ENCODE measurements at places on chromosomes 1 and 21. TPM values are rescaled to one million over a fixed set of nuclear protein-coding genes. Genes with fewer than 3 reads are reported as not detected.

GRCh38 chr1:221053889-221054288, 174.6 kb downstream of the HLX start:
- H3K4me3 ChIP-seq: no peak overlapping the region
- no peaks in the 10 kb centered on the region for H3K27me3 ChIP-seq
- no peak overlapping the region for H3K27ac ChIP-seq
- no peak for DNase-seq

GRCh38 chr1:11707621-11708276, 16.2 kb downstream of the DRAXIN start:
- H3K36me3 ChIP-seq: no peaks in the 10 kb centered on the region
- no peak for DNase-seq
- H3K4me1 ChIP-seq: no peaks in the 10 kb centered on the region

GRCh38 chr1:240329443-240329842, 237.8 kb downstream of the FMN2 start:
- no peaks in the 10 kb centered on the region for H3K36me3 ChIP-seq
- H3K27me3 ChIP-seq: no peaks in the 10 kb centered on the region
- no peak for DNase-seq
- no peaks in the 10 kb centered on the region for H3K4me1 ChIP-seq
- H3K4me3 ChIP-seq: no peak overlapping the region

DNA sequence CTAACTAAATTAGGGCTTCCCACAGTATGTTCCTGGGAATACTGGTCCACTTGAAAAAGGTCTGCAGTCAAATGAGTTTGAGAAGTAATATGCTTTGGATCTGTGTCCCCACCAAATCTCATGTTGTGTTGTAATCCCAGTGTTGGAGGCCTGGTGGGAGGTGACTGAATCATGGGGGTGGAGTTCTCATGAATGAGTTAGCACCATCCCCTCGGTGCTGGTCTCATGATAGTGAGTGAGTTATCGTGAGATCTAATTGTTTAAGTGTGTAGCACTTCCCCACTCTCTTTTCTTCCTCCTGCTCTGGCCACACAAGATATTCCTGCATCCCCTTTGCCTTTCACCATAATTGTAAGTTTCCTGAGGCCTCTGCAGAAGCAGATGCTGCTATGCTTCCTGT, 16.9 kb upstream of the DMRTB1 start:
- no peaks in the 10 kb centered on the region for H3K36me3 ChIP-seq
- peaks cover 8% of the 10 kb centered on the region for H3K27me3 ChIP-seq
- no peaks in the 10 kb centered on the region for H3K4me1 ChIP-seq
- no peak overlapping the region for H3K27ac ChIP-seq

GRCh38 chr21:14968821-14969220, 96.0 kb downstream of the NRIP1 start:
- no peak overlapping the region for H3K4me3 ChIP-seq
- H3K27me3 ChIP-seq: no peaks in the 10 kb centered on the region
- DNase-seq: no peak
- H3K4me1 ChIP-seq: no peaks in the 10 kb centered on the region
- H3K36me3 ChIP-seq: peaks cover 7% of the 10 kb centered on the region
- H3K27ac ChIP-seq: no peak overlapping the region

DNA sequence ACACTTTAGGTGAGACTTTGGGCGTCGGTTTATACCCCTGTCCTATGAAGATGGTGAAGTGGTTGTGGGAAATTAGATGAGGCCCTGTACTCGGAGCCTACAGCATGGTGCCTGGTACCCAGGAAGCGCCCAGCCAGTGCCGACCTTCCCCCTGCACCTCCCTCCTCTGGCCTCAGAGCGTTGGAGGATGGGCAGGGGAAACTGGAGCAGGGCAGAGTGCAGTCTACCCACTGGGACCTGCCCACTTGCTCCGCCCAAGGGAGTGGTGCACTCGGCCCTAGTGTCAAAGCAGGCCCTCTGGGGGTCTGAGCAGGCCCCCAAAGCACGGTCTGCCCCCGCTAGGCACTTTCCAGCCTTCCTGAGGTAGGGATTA, 13.0 kb upstream of the TTC22 start:
- H3K4me1 ChIP-seq: no peaks in the 10 kb centered on the region
- no peaks in the 10 kb centered on the region for H3K36me3 ChIP-seq
- H3K4me3 ChIP-seq: no peak overlapping the region
- no peak for DNase-seq

DNA sequence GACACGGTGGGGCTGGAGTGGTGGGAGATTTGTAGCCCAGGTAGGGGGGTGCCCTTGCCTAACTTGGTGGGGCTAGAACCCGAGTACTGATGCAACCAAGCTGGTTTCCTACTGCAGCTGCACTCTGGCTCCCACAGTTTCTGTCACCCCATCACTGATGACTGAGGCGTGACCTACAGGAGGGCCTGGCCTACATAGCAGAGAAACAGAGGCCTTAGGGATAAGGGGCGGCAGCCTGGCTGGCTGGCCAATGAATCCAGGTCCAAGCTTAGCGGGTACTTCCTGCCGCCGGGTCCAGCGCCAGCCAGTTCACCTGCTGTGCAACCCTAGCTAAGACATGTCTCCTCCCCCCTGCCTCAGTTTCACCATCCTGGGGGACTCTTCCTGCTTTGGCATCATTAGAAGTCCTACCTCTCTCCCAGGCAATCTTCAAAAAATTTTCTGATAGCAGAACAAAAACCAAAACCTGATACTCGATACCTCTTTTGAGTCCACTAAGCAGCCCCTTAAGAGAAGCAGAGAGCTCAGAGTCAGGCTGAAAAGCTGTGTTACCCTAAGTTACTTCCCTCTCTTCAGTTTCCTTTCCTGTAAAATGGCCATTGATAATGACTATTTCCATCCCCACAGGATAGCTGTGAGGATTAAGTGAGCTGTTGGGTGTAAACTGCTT, 27.3 kb upstream of the RNF19B start:
- H3K27ac ChIP-seq: peak overlapping the region; percentile 4
- H3K36me3 ChIP-seq: no peaks in the 10 kb centered on the region
- no peak overlapping the region for H3K4me3 ChIP-seq

DNA sequence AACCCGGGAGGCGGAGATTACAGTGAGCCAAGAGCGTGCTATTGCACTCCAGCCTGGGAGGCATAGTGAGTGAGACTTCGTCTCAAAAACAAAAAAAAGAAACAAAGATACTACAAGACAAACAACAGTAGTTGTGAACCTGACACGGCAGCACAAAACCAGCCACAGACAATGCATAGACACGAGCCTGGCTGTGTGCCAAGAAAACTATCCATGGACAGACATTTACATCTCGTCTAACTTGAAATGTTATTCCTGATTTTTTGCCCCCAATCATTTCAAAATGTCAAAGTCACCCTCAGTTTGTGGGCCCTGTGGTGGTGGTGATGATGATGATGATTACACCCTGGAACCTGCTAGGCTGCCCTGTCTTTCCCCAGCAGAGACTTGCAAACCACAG, 6.3 kb downstream of the KLHL21 start:
- H3K4me1 ChIP-seq: peaks cover 6% of the 10 kb centered on the region
- no peak for DNase-seq
- no peaks in the 10 kb centered on the region for H3K27me3 ChIP-seq

- no peak for DNase-seq
- H3K27me3 ChIP-seq: peaks cover 43% of the 10 kb centered on the region
- no peaks in the 10 kb centered on the region for H3K36me3 ChIP-seq
- no peak overlapping the region for H3K27ac ChIP-seq
- no peaks in the 10 kb centered on the region for H3K4me1 ChIP-seq
Observed at GRCh38 chr1:111988377-111988742, 1.1 kb downstream of the KCND3 start.

PCAT6 gene
- 1.7 TPM for total RNA-seq

- peak overlapping the region; percentile 86 for H3K27ac ChIP-seq
- peaks cover 30% of the 10 kb centered on the region for H3K4me1 ChIP-seq
- no peaks in the 10 kb centered on the region for H3K36me3 ChIP-seq
- peak; percentile 48 for DNase-seq
- no peaks in the 10 kb centered on the region for H3K27me3 ChIP-seq
Observed at GRCh38 chr1:46133781-46134350, 1.4 kb upstream of the PIK3R3 start.

DNA sequence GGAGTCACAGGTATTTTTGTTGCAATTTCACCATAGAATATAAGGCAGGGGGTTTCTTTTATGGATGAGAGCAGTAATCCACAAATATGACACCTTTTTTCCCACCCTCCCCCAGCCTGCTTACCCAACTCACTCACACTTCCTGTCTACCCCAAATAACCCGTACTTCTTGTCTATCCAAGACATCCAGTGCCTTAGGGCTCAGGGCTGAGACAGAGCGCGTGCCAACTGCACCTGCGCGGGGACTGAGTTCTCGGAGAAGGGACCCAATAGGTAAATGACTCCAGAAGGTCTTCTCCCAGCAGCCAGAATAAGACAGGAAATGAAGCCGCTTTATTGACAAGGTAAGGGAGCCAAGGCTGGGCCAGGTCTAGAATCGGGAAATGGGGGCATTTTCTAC, 369.1 kb downstream of the SIPA1L2 start:
- no peak overlapping the region for H3K4me3 ChIP-seq
- H3K27ac ChIP-seq: no peak overlapping the region
- no peak for DNase-seq
- H3K4me1 ChIP-seq: no peaks in the 10 kb centered on the region

DNA sequence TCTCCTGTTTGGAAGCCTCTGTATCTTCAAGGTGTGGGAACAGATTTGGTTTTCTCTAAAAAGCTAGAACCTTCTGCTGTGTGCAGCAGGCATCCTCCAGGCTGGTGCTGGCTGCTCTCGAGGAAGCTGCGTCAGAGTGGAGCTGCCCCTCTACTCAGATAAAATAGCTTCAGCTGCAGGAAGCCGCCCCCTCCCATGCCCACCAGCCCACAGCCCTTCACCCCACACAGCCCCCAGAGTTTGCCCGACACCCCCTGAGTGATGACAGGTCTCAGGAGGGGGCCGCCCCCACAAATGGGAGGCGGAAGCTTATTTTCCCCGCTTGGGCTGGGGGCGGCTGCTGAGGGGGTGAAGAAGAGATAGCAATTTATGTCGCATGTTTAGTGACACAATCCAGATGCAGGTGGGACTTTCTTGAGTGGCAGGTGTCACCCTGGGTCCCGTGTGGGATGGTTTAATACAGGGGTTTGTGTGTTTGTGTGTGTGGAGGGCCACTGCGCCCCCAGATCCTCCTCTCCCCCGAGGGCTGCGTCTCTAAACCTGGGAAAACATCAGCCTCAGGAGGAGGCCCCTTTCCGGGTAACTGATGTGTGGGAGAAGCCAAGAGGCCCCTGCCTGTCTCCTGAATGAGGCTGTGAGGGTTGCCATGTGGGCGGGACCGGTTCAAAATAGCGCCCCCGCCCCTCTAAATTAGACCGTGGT, 55.4 kb downstream of the STUM start:
- H3K4me3 ChIP-seq: no peak overlapping the region
- no peaks in the 10 kb centered on the region for H3K36me3 ChIP-seq
- DNase-seq: no peak

KRTAP19-3 gene
- total RNA-seq: not detected

- H3K27me3 ChIP-seq: no peaks in the 10 kb centered on the region
- no peak overlapping the region for H3K27ac ChIP-seq
- no peak for DNase-seq
Observed at GRCh38 chr1:204924013-204924759, 53.5 kb downstream of the NFASC start.

ARHGEF19 gene
- 6.2 TPM for total RNA-seq

TTC34 gene
- total RNA-seq: 0.53 TPM

- no peaks in the 10 kb centered on the region for H3K27me3 ChIP-seq
- H3K4me1 ChIP-seq: peaks cover 3% of the 10 kb centered on the region
- no peak overlapping the region for H3K4me3 ChIP-seq
- no peak overlapping the region for H3K27ac ChIP-seq
- H3K36me3 ChIP-seq: no peaks in the 10 kb centered on the region
- no peak for DNase-seq
Observed at GRCh38 chr21:15289896-15290841, 225.4 kb upstream of the NRIP1 start.

DNA sequence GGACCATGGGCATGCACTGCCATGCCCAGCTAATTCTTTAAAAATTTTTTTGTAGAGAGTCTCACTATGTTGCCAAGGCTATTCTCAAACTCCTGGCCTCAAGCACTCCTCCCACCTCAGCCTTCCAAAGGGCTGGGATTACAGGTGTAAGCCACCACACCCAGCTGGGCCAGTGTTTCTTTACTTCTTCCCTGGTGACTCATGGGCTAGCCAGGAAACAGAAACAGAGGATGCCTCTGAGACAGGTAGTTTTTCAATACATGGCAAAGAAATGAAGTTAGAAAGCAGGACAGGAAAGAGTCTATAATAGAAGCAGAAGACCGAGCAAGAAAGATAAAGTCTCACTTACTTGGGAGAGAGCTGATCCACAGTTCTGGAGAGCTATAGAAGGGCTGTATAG, 7.6 kb upstream of the C1orf74 start:
- no peaks in the 10 kb centered on the region for H3K27me3 ChIP-seq
- no peak overlapping the region for H3K4me3 ChIP-seq
- DNase-seq: no peak
- H3K36me3 ChIP-seq: peaks cover 19% of the 10 kb centered on the region
- H3K4me1 ChIP-seq: no peaks in the 10 kb centered on the region

- H3K27ac ChIP-seq: no peak overlapping the region
- no peaks in the 10 kb centered on the region for H3K27me3 ChIP-seq
- no peaks in the 10 kb centered on the region for H3K4me1 ChIP-seq
- H3K4me3 ChIP-seq: no peak overlapping the region
- H3K36me3 ChIP-seq: no peaks in the 10 kb centered on the region
- DNase-seq: no peak
Observed at GRCh38 chr1:185397183-185397582, 80.1 kb upstream of the IVNS1ABP start.

DNA sequence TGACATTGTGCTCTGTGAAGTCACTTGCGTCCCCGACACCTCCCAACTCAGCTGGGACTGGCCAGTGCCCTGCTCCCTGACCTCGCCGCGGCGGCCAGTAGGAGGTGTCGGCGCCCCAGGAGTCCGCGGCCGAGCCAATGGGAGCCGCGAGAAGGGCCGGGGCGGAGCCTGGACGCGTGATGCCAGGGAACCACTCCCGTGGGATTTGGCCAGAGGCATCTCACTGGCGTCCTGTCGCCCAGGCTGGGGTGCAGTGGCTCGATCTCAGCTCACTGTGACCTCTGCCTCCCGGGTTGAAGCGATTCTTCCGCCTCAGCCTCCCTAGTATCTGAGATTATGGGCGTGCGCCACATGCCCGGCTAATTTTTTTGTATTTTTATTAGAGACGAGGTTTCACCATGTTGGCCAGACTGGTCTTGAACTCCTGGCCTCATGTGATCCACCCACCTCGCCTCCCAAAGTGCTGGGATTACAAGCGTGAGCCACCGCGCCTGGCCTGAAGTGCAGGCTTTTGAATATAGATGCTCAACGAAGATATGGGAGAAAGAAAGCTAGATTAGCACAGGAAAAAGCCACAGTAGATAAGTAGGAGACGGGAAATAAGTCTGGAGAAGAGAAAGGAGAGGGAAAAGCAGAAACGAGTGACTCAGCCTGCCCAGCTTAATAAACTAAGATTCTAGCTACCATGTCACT, 38.0 kb downstream of the ZBTB8OS start:
- H3K4me1 ChIP-seq: no peaks in the 10 kb centered on the region
- H3K36me3 ChIP-seq: no peaks in the 10 kb centered on the region
- DNase-seq: peak; percentile 86
- peak overlapping the region; percentile 29 for H3K27ac ChIP-seq

FCGR1A gene
- not detected for total RNA-seq

GRCh38 chr1:220330265-220330664, 58.0 kb upstream of the RAB3GAP2 start:
- no peak overlapping the region for H3K27ac ChIP-seq
- no peaks in the 10 kb centered on the region for H3K27me3 ChIP-seq
- H3K4me3 ChIP-seq: no peak overlapping the region
- H3K36me3 ChIP-seq: no peaks in the 10 kb centered on the region
- H3K4me1 ChIP-seq: no peaks in the 10 kb centered on the region

LMX1A gene
- not detected for total RNA-seq

- no peaks in the 10 kb centered on the region for H3K27me3 ChIP-seq
- no peaks in the 10 kb centered on the region for H3K36me3 ChIP-seq
- H3K27ac ChIP-seq: peak overlapping the region; percentile 84
- peaks cover 62% of the 10 kb centered on the region for H3K4me1 ChIP-seq
Observed at GRCh38 chr1:172917972-172918371, 132.8 kb downstream of the TNFSF18 start.

KRTAP21-2 gene
- total RNA-seq: not detected

Data from endothelial cell of umbilical vein (primary cell).